ENCODE measurements at places on chromosomes 4 and X. TPM values are rescaled to one million over a fixed set of nuclear protein-coding genes. Genes with fewer than 3 reads are reported as not detected.

DNA sequence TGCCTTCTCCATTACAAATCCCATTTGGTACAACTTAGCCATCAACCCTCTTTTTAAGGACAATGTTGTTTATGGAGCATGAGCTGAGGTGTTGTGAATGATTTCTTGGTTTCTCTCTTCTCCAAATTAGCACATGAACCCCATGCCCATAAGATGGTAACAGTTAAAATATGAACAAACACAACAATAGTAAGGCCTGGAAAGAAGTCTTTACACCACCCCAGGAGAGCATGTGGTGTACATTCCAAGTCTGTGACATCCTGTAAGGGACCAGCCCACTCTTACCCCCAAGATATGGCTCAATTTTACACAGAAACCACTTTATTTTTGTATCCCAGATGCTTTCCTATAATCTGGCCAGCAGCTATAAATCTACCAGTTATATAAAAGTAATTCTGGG is 226.1 kb downstream of the COX18 start:
- peak; percentile 71 for DNase-seq

GRCh38 chr4:95522682-95523530 is 25.9 kb downstream of the UNC5C start:
- no peak for DNase-seq

DNA sequence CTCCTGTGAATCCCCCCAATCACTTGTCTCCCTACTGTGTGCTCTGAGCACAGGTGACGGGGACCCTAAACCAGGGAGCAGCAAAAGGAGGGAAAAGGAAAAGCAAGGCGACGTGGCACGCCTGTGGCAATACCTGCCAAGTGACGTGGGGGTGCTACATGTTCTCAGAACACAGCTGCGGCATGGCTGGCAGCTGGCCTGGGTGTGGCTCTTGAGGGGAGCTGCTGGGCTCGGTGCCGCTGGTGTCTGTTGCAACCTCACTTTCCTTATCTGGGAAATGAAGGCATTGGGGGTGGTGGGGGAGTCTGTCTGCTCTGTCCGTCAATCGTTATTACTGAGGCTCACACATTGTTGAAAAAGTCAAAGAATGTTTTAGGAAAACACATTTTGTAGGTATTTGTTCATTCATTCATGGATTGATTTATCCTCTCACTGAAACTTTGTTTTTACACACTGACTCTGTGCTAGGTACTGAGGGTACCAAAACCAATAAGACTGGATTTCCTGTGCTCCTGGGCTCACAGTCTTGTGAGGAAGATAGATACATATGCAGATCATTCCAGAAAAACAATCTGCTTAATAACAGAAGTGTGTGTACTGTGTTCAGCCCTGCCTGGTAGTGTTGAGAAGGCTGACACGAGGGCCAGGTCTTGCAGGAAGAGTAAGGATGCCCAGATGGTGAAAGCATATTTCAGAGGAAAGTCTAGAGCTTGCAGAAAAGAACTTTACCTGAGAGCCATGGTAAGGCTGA is 217.6 kb downstream of the PTTG2 start:
- no peak for DNase-seq

DNA sequence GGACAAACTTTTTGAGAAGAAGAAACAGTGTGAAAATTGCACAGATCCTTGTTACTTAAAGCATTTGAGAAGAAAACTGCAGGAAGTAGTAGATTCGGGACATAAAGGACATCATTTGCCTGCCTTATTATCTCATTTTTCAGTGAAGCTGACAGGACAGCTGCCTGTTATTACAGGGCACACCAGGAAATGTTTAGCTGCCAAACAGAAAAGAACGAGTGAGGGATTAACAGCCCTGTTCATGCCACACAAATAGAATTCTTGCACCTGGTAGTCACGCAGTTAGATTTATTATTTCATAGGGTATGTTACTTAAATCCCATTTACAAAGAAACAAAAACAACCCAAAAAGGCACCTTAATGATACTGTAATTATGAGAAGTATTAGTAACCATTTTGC is 100.6 kb downstream of the CHIC2 start:
- DNase-seq = no peak

The IL13RA2 gene
- 0.99 TPM for polyA plus RNA-seq

GRCh38 chr4:24000470-24000831 is 110.6 kb upstream of the PPARGC1A start:
- DNase-seq = no peak
